ENCODE measurements at places on chromosomes 7 and 10. TPM values are rescaled to one million over a fixed set of nuclear protein-coding genes. Genes with fewer than 3 reads are reported as not detected.

The TACR2 gene
- not detected for total RNA-seq

The PAX2 gene
- total RNA-seq = 5.0 TPM

The SLC26A3 gene
- 0.54 TPM for total RNA-seq

The IL6 gene
- total RNA-seq = not detected

The CCDC172 gene
- total RNA-seq = not detected

The PIP gene
- not detected for total RNA-seq
